ENCODE measurements at places on chromosomes 11 and 22.
A peak's percentile ranks its signal among the peaks of the same experiment; 100 is the strongest.

DNA sequence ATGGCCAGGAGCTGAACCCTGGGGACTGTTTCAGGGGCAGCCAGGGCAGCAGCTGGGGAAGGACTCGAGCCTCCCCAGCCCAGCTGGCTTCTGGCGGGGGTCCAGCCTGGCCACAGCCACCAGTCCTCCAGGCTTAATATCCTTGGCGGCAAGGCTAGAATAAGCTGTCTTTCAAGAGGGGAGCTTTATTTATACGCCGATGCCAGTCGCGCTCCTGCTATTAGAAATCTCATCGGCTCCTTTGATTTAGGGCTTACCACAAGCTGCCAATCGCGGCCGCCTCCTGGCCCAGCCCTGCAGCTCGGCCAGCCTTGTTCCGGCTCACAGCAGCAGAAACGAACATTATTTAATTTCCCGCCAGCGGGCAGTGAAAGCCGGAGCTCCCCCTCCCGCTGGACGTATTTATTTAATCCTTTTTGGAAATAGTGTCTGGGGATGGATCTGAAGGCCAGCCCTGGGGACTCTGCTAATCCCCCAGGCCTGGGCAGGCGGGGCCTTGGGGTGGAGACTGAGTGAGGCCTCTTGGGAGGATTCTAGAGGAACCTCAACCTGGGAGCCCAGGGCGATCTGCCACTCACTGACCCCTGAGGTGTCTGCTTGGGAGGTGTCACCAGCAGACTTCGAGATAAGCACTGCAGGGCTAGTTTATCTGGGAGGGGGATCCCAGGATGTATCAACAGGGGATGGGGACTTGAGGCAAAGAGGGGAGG, 363.1 kb downstream of the MN1 start:
- DNase-seq = no peak

DNA sequence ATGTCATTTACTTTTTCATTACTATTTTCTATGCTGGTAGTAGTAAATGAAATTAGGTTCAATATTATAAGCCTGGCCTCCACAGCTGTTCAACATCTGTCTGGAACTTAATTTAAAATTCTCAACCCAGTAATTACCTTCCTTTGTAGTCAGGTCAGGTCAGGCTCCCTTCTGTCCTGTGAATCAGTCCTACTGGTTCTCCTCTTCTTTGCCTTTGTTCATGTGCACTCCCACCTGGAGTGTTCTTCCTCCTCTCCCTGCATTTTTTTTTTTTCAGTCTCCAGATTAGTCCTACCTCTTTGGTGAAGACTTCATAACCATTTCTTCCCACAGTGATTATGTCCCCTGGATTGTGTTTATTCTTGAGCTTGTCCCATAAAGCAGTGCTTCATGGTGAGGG, 67.9 kb downstream of the DKK3 start:
- DNase-seq = no peak

- DNase-seq = no peak
Observed at GRCh38 chr11:65814986-65815565, 18.7 kb upstream of the SNX32 start.

DNA sequence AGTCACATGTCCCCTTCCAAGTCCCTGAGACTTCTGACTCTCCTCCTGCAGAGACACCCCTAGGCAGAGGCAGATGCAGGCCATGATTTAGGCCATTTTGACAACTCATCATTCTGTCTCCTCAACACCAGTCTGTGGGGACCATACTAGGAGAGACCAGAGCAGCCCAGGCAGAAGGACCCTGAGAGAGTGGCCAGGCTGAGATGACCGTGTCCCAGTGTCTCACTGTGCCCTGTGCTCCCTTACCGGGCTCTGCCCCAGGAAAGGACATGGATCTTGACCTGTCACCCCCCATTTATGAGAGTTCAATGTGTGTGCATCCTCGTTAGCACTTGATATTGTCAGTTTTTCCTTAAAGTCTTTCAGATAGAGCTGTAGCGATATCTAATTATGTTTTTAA, 52.4 kb upstream of the IGLL5 start:
- DNase-seq = no peak

- DNase-seq = peak; percentile 80
Observed at GRCh38 chr22:45911601-45912271, 65.2 kb downstream of the WNT7B start.

DNA sequence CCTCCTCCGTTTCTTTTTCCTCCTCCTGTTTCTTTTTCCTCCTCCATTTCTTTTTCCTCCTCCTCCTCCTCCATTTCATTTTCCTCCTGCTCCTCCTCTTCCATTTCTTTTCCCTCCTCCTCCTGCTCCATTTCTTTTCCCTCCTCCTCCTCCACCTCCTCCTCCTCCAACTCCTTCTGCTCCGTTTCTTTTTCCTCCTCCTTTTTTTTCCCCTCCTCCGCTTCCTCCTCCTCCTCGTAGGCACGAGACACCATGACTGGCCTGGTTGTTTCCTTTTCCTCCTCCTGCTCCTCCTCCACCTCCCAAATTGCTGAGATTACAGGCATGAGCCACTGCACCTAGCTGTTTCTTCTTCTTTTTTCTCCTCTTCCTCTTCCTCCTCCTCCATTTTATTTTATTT, 25.6 kb upstream of the DRICH1 start:
- no peak for DNase-seq

DNA sequence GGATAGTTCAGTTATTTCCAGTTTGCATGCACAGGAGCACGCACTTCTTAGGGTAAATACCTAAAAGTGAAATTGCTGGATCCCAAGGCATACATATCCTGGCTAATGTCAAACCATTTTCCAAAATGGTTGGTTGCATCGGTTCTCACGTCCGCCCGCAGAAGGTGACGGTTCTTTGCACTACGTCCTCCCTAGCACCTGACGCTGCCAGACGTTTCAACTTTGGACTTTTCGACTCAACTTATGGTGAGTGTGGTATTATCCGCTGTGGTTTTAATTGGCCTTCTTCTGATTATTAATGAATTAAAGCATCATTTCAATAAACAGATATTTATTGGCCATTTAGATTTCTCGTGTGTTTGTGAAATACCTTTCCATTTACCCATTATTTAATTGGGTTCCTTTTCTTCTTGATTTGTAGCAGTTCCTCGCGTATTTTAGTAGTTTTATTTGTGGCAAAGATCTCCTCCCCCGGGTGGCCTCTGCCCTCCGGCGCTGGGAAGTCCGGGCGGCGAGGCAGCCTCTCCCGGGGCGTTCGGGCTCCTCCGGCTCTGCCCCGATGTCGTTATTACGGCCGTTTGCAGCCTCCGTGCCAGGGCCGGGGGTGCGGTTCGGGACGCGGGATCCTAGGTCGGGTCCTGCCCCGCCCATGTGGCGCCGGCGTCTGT, at the start of gene JHY:
TSS of gene JHY (plus strand) at position 571 of the 668 bp plus-strand sequence. CDS start 3,091 bp downstream, outside the sequence.
- DNase-seq = peak; percentile 67

DNA sequence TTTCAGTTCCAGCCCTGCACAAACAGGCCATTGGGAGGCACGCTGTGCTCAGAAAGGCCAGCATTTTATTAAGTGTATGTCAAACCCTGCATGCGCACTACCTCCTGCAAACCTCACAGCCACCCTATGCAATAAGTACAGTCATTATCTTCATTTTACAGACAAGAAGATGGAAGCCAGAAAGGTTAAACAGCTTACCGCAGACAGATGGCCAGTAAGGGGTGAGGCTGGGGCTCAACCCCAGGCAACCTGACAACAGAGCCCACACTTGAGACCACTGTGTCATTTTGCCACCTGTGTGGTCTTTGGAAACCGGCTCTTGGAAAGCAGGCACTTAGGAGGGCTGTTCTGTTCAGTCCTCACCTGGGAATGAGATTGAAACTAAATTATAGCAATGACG, 142.3 kb downstream of the NXPE2 start:
- DNase-seq = no peak

GRCh38 chr11:11513422-11513821, 108.4 kb downstream of the GALNT18 start:
- no peak for DNase-seq

- no peak for DNase-seq
Observed at GRCh38 chr22:46737105-46737975, 712 bp downstream of the CERK start.

- no peak for DNase-seq
Observed at GRCh38 chr11:78187366-78188285, 800 bp downstream of the KCTD21 start.

- no peak for DNase-seq
Observed at GRCh38 chr11:25211635-25212254, 714.9 kb downstream of the LUZP2 start.

GRCh38 chr22:45306139-45306538, 3.6 kb upstream of the FAM118A start:
- DNase-seq = no peak

- DNase-seq = no peak
Observed at GRCh38 chr11:134941326-134941725, 529.3 kb upstream of the B3GAT1 start.

GRCh38 chr11:4763096-4763495, 6.6 kb downstream of the OR51F1 start:
- DNase-seq = no peak

- no peak for DNase-seq
Observed at GRCh38 chr11:126186025-126186698, 25.3 kb downstream of the RPUSD4 start.

GRCh38 chr11:60129853-60130252, 41.4 kb downstream of the MS4A2 start:
- DNase-seq = no peak

DNA sequence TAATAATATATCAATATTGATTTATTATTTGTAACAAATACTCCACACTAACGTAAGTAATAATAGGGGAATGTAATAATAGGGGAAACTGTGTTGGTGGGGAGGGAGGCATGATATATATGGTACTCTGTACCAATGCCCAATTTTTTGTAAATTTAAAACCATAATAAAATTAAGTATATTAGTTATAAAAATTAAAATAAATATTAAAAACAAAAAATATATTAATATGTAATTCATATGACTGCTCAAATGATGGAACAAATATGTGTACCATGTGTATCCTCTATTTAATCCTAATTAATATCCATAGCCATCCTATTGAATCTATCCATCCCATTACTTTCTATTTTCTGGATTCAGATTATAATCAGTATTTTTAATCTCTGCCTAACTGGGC, 578.0 kb downstream of the KCNA4 start:
- DNase-seq = no peak

DNA sequence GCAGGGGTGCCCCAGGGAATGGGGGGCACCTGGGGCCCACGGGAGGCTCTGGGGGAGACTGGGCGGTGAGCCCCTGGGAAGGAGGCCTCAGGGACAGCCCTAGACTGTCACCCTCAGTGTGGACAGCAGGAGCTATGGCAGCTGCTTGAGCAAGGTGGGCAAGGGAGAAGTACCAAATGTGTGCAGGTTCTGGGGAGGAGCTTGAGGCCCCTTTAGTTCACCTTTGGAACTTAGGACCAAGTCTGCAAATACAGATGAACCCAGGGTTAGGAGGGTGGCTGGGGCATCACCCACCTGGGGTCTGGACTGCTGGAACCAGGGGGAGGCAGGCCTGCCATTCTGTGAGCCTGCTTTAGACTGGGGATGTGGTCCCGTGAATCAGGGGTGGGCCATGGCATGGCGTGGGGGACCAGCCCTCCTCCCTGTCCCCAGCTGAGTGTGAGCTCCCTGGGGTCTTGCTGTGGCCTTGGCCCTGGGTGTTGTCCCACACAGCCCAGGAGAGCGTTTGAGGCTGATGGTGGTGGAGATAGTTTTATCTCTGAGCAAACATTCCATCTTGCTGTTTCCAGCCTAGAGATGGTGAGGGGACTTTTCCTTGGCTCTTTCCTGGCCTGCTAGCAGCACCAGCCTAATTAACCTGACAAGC, 122.3 kb downstream of the KCNQ1 start:
- no peak for DNase-seq

GRCh38 chr11:115126515-115127208, 377.6 kb downstream of the CADM1 start:
- DNase-seq = no peak

- no peak for DNase-seq
Observed at GRCh38 chr22:35538801-35539321, 1.8 kb upstream of the RASD2 start.

- DNase-seq = no peak
Observed at GRCh38 chr11:69467196-69467595, 14.3 kb upstream of the LINC01488 start.

- DNase-seq = no peak
Observed at GRCh38 chr11:22785251-22785650, 44.4 kb downstream of the SVIP start.

DNA sequence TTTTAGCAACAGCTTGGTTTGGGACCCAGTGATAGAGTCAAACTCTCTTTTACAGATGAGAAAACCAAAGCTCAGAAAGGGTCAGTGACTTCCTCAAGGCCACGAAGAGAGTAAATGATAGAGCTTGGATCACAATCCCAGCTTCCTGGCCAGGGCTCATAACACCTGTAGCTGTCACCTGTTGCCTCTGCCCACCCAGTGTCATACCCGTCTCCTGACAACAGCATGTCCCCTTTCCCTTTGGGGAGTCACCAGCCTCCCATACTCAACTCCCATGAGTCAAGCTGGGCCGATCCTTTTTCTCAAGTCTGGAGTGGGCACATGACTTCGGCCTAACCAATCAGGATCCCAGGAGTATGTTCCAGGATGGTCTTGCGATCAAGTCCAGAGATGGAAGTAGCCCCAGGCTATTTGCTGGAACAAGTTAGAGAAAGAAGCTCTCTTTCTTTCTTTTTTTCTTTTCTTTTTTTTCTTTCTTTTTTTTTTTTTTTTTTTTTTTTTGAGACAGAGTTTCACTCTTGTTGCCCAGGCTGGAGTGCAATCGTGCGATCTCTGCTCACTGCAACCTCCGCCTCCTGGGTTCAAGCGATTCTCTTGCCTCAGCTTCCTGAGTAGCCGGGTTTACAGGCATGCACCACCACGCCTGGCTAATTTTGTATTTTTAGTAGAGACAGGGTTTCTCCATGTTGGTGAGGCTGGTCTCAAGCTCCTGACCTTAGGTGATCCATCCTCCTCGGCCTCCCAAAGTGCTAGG, 27.8 kb upstream of the MYH9 start:
- DNase-seq = no peak

DNA sequence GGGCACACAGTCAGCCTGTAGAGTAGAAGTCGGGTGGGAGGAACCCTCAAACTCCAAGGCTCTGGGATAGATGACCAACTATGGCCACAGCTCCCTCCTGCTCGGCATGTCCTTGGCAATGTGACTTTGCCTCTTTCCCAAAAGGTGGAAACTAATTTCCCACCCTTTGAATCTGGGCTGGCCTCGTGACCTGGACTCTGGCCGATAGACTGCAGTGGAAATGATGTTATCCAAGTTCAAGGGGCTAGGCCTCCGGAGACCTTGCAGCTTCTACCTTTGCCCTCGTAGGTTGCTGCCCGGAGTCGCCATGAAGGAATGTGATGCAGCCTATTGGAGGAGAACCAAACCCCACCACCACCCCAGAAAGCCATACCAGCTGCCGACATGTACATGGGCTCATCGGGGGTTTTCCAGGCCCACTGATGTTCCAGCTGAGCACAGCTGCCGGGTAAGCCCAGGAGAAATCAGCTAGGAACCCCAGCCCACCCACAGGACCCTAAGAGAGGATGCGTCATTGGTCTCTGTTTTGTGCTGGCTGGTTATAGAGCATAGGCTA, 30.4 kb downstream of the KCNJ4 start:
- DNase-seq = no peak

GRCh38 chr11:119752345-119752871, 23.4 kb upstream of the NECTIN1 start:
- peak; percentile 14 for DNase-seq

DNA sequence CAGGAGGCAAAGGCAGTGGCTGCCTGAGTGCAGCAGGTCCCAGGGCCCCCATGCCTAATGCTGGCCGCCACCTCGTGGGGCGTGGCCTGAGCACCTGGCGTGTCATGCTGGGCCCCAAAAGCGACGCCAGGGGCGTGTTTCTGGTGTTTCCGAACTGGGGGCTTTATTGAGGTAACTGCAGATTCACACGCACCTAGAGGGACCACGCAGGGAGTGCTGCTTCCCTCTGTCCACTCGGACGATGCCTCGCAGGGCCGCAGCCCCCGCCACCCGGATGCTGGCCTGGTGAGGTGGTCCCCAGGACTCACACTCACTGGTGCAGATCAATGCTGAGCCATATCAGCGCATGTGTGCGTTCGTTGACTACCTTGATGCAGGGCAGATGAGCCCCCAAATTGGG, 736.2 kb downstream of the BRD1 start:
- no peak for DNase-seq

All from breast epithelium (tissue), 4 donors.